ENCODE measurements at places on chromosomes 7 and 10.

- H3K4me1 ChIP-seq = no peaks in the 10 kb centered on the region
- peaks cover 4% of the 10 kb centered on the region for H3K27me3 ChIP-seq
- no peak for DNase-seq
- H3K27ac ChIP-seq = no peak overlapping the region
- no peak overlapping the region for H3K4me3 ChIP-seq
These were observed 170.3 kb downstream of the USP6NL start for GRCh38 chr10:11441151-11441535.

DNA sequence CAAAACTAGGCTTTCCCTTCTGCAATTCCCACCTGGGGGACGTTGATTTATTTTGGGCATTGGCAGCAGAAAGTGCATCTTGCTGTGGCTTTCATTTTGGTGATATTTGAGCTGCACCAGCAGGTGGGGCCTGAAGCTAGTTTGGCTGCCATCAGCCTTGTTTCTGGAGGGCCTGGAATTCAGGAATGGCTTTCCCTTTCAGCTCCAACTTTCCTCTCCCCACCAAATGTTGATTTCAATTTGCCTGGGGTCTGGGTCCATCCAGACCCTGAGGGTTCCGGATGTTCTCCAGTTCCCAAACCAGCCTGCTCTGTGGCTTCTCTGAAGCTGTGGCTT lies 640.4 kb downstream of the TYW1 start:
- H3K27me3 ChIP-seq = peaks cover 2% of the 10 kb centered on the region
- no peak overlapping the region for H3K4me3 ChIP-seq
- no peaks in the 10 kb centered on the region for H3K36me3 ChIP-seq
- H3K27ac ChIP-seq = no peak overlapping the region
- H3K4me1 ChIP-seq = no peaks in the 10 kb centered on the region
- no peak for DNase-seq

GRCh38 chr10:71776481-71776925 lies 3.2 kb upstream of the VSIR start:
- peaks cover 43% of the 10 kb centered on the region for H3K4me1 ChIP-seq
- H3K27me3 ChIP-seq = no peaks in the 10 kb centered on the region
- H3K36me3 ChIP-seq = no peaks in the 10 kb centered on the region
- H3K4me3 ChIP-seq = no peak overlapping the region
- no peak for DNase-seq

- peaks cover under 1% of the 10 kb centered on the region for H3K4me1 ChIP-seq
- H3K27me3 ChIP-seq = no peaks in the 10 kb centered on the region
- no peak overlapping the region for H3K27ac ChIP-seq
- no peak for DNase-seq
- no peak overlapping the region for H3K4me3 ChIP-seq
These were observed 72.8 kb upstream of the MPP7 start for GRCh38 chr10:28375399-28376354.

GRCh38 chr10:84292502-84292901 lies 35.9 kb upstream of the CCSER2 start:
- no peaks in the 10 kb centered on the region for H3K4me1 ChIP-seq
- H3K27me3 ChIP-seq = peaks cover 4% of the 10 kb centered on the region
- DNase-seq = no peak
- H3K27ac ChIP-seq = no peak overlapping the region

DNA sequence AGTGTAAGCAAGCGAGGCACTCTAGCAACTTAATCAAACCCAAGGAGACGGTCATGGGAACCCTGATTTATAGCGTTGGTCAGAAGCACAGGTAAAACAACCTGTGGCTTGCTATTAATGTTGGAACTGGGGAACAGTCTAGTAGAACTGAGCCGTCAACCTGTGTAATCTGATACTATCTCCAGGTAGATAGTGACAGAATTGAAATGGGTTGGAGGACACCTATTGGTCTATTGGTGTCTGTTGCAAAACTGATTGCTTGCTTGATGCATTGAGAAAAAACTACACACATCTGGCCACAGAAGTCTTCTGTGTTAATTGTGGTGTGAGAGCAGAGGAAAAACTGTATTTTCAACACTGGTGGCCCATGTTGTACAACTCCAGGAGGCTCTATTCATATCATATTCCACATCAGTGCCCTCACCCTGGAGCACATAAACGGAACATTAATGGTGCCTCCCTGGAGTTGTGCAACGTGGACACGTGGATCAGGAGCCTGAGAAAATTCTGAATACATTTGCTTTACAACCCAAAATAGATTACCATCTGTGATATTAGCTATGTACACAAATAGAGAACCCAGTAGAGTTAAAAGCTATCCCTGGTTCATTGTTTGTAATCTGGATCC lies 112.2 kb downstream of the MYO3A start:
- no peaks in the 10 kb centered on the region for H3K4me1 ChIP-seq
- DNase-seq = no peak
- no peaks in the 10 kb centered on the region for H3K36me3 ChIP-seq
- H3K27ac ChIP-seq = no peak overlapping the region

- no peaks in the 10 kb centered on the region for H3K4me1 ChIP-seq
- DNase-seq = no peak
- H3K4me3 ChIP-seq = no peak overlapping the region
- peaks cover 6% of the 10 kb centered on the region for H3K27me3 ChIP-seq
- no peaks in the 10 kb centered on the region for H3K36me3 ChIP-seq
These were observed 66.9 kb downstream of the GOLGA7B start for GRCh38 chr10:97916586-97916985.

GRCh38 chr7:67976490-67976889 lies 979.9 kb downstream of the TYW1 start:
- H3K36me3 ChIP-seq = no peaks in the 10 kb centered on the region
- DNase-seq = no peak
- no peak overlapping the region for H3K27ac ChIP-seq
- H3K27me3 ChIP-seq = no peaks in the 10 kb centered on the region
- H3K4me3 ChIP-seq = no peak overlapping the region

DNA sequence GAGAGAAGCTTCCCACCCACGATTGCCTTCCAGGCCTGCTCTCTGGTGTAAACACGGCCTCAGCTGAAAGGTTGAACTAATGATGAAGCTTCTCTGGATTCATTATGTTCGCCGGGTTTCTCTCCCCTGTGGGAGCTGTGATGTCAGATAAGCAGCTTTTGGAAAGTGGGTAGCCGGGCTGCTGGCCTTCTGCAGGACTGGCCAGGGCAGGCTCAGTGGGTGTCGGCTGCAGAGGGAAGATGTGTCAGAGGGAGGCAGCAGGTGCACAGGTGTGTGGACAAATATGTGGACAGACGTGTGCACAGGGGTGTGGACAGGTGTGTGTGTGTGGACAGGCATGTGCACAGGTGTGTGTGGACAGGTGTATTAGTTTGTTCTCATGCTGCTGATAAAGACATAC lies 28.5 kb upstream of the PSMG3 start:
- H3K27ac ChIP-seq = no peak overlapping the region
- H3K4me1 ChIP-seq = no peaks in the 10 kb centered on the region
- peaks cover 12% of the 10 kb centered on the region for H3K27me3 ChIP-seq

GRCh38 chr10:37403776-37404175 lies 278.4 kb downstream of the ANKRD30A start:
- no peaks in the 10 kb centered on the region for H3K36me3 ChIP-seq
- no peaks in the 10 kb centered on the region for H3K4me1 ChIP-seq
- H3K27me3 ChIP-seq = no peaks in the 10 kb centered on the region
- no peak for DNase-seq

- no peak for DNase-seq
- no peaks in the 10 kb centered on the region for H3K36me3 ChIP-seq
- no peak overlapping the region for H3K4me3 ChIP-seq
- no peaks in the 10 kb centered on the region for H3K4me1 ChIP-seq
- no peaks in the 10 kb centered on the region for H3K27me3 ChIP-seq
- no peak overlapping the region for H3K27ac ChIP-seq
These were observed 7.0 kb downstream of the LZTS2 start for GRCh38 chr10:101006593-101007098.

GRCh38 chr7:157320608-157320980 lies 16.2 kb upstream of the DNAJB6 start:
- H3K27me3 ChIP-seq = peaks cover 2% of the 10 kb centered on the region
- H3K4me1 ChIP-seq = no peaks in the 10 kb centered on the region
- no peak overlapping the region for H3K4me3 ChIP-seq
- no peak for DNase-seq
- H3K36me3 ChIP-seq = no peaks in the 10 kb centered on the region

DNA sequence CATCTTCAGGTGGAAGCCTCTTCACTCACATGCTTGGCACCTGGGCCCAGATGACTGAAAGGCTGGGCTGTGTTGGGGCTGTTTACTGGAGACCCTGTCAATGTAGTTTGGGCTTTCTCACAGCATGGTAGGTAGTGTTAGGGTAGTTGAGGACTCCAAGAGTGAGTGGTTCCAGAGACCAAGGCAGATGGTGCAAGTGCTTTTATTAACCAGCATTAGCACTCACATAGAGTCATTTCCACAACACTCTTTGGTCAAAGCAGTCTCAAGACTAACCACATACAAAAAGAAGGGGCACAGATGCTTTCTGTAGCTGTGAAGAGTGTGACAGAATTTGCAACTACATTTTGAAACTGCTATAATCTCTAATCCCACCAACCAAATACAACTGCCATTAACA lies 135.0 kb downstream of the RTKN2 start:
- no peak overlapping the region for H3K27ac ChIP-seq
- no peaks in the 10 kb centered on the region for H3K27me3 ChIP-seq
- DNase-seq = no peak

- no peak overlapping the region for H3K27ac ChIP-seq
- peak overlapping the region; percentile 99 for H3K4me3 ChIP-seq
- no peaks in the 10 kb centered on the region for H3K36me3 ChIP-seq
- no peak for DNase-seq
- peaks cover 7% of the 10 kb centered on the region for H3K27me3 ChIP-seq
These were observed 828 bp upstream of the CFAP70 start for GRCh38 chr10:73359492-73359891.

- DNase-seq = no peak
- H3K27me3 ChIP-seq = peaks cover 2% of the 10 kb centered on the region
- no peak overlapping the region for H3K27ac ChIP-seq
- no peaks in the 10 kb centered on the region for H3K4me1 ChIP-seq
- no peak overlapping the region for H3K4me3 ChIP-seq
These were observed 207.6 kb upstream of the KLF6 start for GRCh38 chr10:3992382-3993178.

DNA sequence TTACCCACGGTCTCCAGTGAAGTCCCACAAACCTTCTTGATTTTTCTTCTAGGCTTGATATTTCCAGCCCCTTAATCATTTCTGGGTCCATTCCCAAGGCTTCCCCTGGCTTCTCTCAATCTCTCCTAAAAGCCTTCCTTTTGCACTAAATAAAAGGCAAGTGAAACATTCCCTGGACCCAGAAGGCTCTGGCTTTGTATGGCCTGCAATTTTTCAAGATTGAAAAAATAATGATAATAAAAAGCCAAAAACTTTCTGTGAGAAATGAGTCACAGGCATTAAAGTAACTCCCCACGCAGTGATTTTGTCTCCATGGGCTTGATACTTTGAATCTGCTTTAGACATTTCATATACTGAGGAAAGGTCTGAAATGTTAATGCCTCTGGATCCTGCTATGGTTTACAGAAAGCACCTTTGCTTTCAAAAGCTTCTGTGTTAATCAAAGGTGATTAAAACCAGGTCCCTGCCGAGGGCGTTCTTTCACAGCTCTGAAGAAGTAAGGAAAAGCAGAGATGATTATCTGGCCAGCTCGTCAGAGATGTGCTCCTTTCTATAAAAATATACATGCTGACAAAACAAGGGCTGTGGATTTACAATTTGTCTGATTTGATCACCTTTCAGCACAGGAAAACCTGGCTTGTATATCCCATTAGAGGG lies 118.9 kb upstream of the TMEM72 start:
- H3K27ac ChIP-seq = no peak overlapping the region
- DNase-seq = no peak
- H3K4me1 ChIP-seq = no peaks in the 10 kb centered on the region
- H3K36me3 ChIP-seq = no peaks in the 10 kb centered on the region

DNA sequence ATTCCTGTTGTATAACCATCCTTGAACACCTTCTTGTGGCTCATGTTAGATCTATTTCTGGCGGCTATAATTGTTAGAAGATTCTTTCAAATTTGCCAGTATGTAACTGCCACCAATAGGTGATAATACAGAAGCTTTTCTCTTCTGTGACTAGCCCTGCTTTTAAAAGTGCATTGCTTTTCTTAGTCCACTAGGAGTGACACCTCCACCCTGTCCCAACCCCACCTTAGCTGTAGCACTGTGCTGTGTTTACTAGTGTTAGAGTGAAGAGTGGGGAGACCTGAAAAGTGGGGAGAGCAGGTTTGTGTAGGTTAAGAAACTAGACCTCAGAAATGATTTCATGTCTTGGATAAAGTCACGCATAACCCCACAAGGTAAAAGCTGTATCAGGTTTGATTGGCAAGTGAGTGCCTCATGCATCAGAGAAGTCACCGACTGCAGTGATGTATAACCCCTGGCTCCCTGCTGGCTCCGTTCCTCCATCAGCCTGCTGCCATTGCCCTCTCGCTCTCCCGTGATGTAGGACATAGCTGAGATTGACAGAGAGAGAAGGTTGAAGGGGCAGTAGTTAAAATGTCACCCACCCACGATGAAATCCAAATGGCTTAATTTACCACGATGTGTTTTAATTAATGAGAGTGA lies 12.5 kb downstream of the NPVF start:
- peaks cover 5% of the 10 kb centered on the region for H3K27me3 ChIP-seq
- H3K36me3 ChIP-seq = no peaks in the 10 kb centered on the region
- H3K4me1 ChIP-seq = no peaks in the 10 kb centered on the region
- H3K27ac ChIP-seq = no peak overlapping the region
- DNase-seq = no peak

DNA sequence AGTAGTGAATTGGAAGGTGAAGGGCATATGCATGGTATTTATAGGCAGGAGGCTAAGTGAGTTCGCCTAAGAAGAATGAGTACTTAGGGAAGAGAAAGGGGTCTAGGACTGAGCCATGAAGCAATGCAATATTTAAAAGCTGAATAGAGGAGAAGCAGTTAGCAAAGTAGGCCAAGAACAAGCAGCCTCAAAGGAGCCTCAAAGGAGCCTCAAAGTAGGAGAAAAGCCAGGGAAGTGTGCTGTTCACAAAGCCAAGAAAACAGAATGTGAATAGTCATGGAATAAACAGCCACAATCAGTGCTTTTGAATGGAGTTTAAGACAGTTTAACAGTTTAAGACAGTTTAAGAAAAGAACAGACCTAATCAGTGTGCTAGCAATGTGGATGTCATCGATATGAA lies 762.0 kb downstream of the SORCS1 start:
- H3K4me1 ChIP-seq = no peaks in the 10 kb centered on the region
- H3K36me3 ChIP-seq = no peaks in the 10 kb centered on the region
- no peak for DNase-seq

- H3K36me3 ChIP-seq = no peaks in the 10 kb centered on the region
- no peaks in the 10 kb centered on the region for H3K4me1 ChIP-seq
- H3K27ac ChIP-seq = no peak overlapping the region
- peaks cover 3% of the 10 kb centered on the region for H3K27me3 ChIP-seq
- H3K4me3 ChIP-seq = no peak overlapping the region
These were observed 14.6 kb upstream of the RPEL1 start for GRCh38 chr10:103231047-103231551.

- H3K27ac ChIP-seq = peak overlapping the region; percentile 95
- H3K27me3 ChIP-seq = peaks cover 6% of the 10 kb centered on the region
- H3K4me3 ChIP-seq = peak overlapping the region; percentile 90
- DNase-seq = peak; percentile 62
- H3K36me3 ChIP-seq = peaks cover 3% of the 10 kb centered on the region
These were observed 692 bp downstream of the CARD11 start for GRCh38 chr7:3042861-3043489.

GRCh38 chr7:29995652-29996051 lies 6.1 kb upstream of the SCRN1 start:
- no peak overlapping the region for H3K27ac ChIP-seq
- peaks cover 8% of the 10 kb centered on the region for H3K36me3 ChIP-seq
- H3K4me3 ChIP-seq = no peak overlapping the region
- no peak for DNase-seq
- peaks cover 1% of the 10 kb centered on the region for H3K4me1 ChIP-seq

- no peaks in the 10 kb centered on the region for H3K36me3 ChIP-seq
- no peak for DNase-seq
- H3K4me3 ChIP-seq = no peak overlapping the region
- H3K27ac ChIP-seq = no peak overlapping the region
These were observed 62.0 kb downstream of the ASB13 start for GRCh38 chr10:5604236-5604925.
